ELR (cell line): ENCODE measurements at places on chromosomes 11 and 22.

DNA sequence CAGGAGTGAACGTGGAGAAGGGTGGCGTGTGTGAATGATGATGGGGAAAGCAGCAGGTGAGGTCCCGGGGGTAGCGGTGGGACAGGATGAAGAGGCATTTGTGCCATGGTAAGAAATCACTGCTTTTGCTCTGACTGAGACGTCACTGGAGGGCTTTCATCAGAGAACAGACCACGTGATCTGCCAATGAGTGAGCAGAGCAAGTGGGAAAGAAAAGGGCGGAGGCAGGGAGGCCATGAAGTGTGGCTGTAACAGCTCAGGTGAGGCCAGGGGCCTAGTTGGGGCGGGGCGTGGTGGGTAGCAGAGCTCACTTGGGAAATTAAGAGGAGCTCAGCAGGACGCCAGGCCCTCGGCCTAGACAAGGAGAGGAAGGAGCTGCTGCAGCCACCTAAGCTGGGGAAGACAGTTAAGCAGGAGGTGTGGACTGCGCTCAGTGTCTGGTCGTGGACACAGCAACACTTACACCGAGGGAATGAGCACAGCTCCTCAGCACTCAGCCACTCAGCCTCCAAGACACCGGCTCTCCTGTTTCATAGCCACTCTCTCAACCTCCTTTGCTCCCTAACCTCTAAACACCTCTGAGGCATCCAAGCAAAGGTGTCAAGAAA, 14.1 kb upstream of the TMEM121B start:
- no peak for DNase-seq

DNA sequence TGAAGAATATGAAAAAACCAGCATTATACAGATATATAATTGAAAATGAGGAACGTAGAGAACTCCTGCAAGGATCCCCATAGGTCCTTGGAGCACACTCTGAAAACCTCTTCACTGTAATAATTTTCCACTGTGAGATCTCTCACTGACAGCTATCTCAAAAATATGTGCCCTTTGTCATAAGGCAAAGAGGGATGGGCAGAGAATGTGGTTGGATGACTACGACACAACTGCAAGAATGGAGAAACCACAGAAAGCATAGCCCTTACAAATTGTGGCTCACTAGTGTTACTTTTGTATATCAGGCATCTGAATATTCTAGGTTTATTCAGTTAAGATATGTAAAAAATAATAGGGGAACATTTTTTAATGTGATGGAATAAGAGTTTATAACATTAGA, 7.9 kb upstream of the CTSC start:
- peak; percentile 41 for DNase-seq

GRCh38 chr11:129209891-129210830, 18.0 kb upstream of the ARHGAP32 start:
- no peak for DNase-seq

DNA sequence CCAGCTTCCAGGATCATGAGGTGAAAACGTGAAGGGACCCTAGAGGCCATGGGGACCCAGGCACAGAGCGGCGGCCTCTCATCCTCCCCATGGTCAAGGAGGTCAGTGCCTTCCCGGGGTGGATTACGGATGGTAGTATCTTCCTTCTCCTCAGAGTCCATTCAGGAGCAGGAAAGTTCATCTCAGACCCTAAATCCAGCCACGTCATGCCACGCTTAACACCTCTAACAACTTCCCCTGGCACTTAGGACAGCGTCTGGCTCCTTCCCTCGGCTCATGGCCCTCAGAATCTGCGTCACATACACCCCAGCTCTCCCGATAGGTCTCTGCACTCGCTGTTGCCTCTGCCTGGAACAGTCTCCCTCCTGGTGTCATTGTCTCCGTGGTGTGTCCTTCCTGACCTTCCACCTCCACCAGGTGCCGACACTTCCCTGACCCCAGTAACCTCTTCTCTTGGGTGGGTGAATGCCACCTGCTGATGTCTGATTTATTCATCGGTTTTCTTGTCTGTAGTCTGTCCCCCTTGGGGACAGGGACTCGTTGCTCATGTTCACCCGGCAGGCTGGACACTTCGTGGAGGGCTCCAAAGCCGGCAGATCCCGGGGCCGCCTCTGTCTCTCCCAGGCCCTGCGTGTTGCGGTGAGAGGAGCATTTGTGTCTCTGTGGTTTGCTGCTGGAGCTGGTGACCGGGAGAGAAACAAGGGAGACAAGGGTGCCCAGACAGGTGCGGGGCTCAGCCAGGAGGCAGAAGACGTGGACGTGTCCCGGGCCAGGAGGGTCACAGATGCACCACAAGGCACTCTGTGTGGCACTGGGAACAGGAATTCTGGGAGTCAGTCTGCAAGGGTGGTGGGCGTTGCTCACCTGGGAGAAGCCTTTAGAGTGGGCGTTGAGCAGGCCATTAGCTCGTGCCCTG, 1.4 kb downstream of the MYEOV start:
- no peak for DNase-seq

- peak; percentile 85 for DNase-seq
Observed at GRCh38 chr11:122791836-122792235, 46.5 kb upstream of the CRTAM start.

- DNase-seq: no peak
Observed at GRCh38 chr11:120513436-120514315, 2.1 kb downstream of the GRIK4 start.

DNA sequence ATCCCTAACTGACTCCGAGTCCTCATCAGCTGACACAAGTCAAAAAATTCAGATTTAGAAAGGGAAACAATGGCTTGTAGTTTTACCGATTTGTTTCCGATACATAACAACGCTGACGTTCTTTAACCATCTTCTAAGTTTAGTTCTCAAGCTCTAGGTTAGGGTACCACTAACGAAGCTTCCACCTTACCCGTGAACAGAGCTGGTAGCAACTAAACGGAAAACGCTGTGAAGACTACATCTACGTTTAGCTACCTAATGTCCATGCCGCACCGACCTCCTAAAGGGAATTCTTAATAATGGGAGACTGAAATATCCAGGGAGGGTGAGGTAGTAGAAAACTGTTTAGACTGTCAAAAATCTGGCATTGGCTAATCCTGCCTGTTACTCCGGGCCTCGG, 1.0 kb downstream of the NUP98 start:
- no peak for DNase-seq

DNA sequence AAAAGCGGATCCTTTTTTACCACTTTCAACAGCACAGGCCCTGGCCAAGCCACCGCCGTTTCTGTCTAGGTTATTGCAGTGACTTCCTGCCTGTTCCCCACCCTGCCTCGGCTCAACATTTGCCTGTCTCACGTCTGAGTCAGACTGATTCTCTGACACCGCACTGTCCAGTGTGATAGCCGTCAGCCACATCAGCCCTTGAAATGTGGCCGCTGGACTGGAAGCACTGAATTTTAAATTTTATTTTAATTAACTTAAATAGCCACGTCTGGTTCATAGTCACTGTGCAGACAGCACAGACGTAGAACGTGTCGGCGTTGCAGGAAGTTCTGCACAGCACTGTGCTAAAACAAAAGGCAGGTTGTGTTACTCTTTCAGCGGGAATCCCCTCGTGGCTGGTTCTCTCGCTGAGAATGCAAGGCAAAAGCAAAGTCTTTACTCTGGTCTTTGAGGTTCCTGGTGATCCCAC, 56.3 kb upstream of the ADSL start:
- DNase-seq: peak; percentile 36

GRCh38 chr22:22604326-22605073, 39.9 kb upstream of the GGTLC2 start:
- DNase-seq: no peak

DNA sequence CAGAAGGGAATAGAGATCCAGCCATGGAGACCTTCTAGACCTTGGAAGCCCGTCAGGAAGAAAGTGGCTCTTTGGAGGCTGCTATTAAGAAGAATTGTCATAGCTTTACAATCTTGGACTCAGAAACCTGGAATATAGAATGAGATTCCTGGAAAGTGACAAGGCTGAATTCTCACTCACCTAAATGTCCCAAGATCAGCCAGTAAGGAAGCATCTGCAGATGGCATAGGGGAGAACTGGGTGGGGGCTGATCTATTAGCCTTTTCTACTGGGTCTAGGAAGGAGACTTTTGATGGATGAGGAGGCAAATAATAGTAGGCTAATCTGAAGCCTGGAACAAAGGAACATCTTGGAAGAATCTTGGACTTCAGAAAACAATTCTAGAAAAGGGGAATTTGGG, at the start of gene OR51G1:
OR51G1 (minus strand) TSS at position 101 of the 400 bp plus-strand sequence; CDS start at position 101, 0 bp downstream.
- no peak for DNase-seq

- peak; percentile 93 for DNase-seq
Observed at GRCh38 chr11:47924184-47924691, 56.1 kb upstream of the PTPRJ start.

DNA sequence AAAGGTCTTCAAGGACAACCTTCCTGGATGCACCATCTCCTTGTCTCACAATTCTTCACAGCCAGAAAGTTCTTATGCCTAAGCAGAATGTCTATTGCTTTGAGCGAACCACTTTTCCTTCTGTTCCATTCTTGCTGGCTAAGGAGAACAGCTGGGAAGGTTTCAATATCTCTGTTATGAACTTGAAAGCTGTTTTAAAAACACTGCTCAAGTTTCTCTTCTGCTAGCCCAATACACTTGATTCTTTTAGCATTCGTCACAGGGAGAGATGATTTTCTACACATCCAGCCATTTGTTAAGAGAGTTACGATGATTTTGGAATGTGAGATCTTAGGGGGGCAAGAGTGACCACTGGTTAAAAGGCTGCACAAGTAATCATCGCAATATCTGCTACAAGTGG, 249.3 kb downstream of the KIRREL3 start:
- no peak for DNase-seq

- DNase-seq: peak; percentile 11
Observed at GRCh38 chr11:73854680-73855079, 22.0 kb downstream of the COA4 start.

DNA sequence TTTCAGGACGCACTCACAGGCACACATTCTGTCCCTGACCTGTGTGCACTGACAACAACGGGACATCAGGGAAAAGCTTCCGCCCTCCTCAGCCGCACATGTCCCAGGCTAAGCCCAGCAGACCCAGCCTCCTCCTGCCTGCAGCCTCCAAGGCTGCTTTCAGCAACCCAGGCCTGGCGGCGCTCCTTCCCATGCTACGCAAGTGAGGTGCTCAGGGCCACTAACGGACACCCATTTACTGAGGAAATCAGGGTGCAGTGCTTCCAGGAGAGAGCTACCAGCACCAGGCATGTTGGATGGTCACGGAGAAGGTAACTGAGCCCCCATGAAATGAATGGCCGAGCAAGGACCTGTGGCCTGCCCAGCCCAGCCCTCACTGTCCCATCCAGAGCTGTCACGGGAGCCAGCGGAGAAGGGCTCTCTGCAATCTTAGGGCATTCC, 6.9 kb downstream of the MOB2 start:
- DNase-seq: no peak

DNA sequence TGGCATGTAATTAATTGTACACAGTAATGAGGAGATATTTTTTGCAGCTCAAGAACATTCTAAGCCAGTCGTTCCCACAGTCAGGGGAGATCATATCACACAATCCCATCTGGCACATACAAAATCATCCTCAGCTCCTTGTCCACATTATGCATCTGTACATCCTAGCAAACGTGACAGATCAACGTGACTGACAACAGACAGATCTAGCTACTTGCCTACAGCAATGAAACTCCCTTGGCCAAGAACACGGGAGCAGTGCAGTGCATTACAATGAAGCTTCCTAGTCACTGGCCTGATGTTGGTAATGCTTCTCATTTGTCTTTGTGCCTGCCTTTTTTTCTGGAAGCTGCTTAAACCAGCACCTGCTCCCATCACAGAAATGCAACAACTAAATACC, 24.5 kb upstream of the GUCY1A2 start:
- DNase-seq: no peak

DNA sequence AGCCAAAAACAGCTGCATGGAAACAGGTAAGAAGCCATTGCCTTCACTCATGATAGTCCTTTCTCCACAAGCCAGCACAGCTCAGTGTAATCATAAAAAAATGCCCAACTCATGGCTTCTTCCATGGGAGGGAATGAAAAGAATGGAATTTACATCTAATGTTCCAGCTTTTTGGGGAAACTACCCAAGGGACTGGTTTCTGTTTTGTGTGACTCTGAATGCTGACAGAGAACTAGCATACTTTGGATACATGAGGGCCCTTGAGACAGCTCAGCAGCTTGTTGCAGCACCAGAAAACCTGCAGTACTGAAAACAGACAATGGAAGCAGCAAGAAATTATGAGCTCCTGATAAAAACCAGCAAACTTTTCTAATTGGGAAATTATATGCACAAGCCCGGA, 24.2 kb upstream of the HORMAD2 start:
- no peak for DNase-seq

- peak; percentile 20 for DNase-seq
Observed at GRCh38 chr11:59204746-59205145, 8.0 kb downstream of the MPEG1 start.

- DNase-seq: no peak
Observed at GRCh38 chr22:26797910-26798309, 140.5 kb downstream of the MIAT start.

DNA sequence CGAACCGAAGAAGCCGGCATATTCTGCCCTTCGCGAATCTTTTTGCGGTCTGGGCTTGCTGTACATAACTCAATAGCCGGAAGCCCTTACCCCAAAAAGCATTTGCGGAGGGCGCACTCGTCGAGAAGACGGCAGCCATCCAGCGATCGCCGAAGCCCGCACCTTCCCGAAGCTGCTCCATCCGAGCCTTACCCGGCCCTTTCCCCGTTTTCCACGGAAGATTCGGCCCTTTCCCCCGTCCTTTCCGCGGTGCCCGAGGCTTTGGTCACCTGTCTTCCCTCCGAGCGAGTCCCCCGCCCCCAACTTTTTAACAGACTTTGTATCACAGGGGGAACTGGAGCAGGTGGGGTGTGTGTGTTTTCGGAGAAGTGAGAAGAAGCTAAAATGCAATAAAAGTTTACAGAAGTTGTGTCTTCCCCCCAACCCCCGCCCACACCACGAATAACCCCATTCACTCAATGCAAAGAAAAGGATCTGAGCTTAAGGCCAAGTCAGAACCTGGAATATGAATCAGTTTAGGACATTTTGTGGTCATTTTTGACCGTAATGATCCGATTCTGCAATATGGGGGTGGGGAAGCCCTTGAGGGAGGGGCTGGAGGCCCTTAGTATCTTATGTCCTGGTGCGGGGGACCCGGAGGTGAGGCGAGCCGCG, 99.0 kb upstream of the HSD17B12 start:
- no peak for DNase-seq

GRCh38 chr22:43297270-43298061, 45.7 kb downstream of the SCUBE1 start:
- no peak for DNase-seq

DNA sequence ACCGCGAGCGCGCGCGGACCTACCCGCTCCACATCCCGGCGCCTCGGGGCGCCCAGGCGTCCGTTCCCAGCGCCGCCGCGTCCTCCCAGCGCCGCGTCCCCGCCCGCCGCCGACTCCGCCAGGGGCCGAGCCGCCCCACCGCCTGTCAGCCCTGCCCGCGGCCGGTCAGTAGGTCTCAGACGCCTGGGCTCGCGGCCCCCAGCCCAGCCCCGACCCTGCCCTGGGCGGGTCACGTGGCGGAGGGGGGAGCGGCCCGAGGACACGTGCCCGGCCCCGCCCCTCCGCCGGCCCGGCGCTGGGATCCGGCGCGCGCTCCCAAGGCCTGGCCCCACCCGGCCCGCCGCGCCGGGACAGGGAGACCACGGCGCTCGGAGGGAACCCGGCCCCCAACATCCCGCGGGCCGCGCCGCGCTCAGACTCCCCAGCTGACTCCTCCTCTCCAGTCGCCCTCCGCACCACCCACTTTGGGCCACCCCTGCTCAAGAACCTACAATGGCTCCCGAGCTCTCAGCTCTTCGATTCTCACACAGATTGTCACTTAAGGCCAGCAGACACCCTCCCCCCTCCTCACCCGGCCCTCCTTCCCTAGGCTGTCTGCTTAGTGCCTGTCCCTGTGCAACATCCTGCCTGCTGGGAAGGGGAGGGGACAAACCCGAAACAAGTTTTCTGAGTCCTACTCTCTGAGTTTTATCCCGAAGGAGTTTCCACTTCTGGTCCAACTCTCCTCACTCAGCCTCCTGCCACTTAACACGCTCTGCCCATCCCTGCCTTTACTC, at the start of gene RAB3IL1:
RAB3IL1 (minus strand) TSS at position 233 of the 776 bp plus-strand sequence; CDS start at position 34, 199 bp downstream.
- peak; percentile 42 for DNase-seq
